ENCODE measurements at places on chromosomes 7 and 10.

GRCh38 chr7:78703391-78703790, 750.1 kb downstream of the MAGI2 start:
- DNase-seq = no peak

DNA sequence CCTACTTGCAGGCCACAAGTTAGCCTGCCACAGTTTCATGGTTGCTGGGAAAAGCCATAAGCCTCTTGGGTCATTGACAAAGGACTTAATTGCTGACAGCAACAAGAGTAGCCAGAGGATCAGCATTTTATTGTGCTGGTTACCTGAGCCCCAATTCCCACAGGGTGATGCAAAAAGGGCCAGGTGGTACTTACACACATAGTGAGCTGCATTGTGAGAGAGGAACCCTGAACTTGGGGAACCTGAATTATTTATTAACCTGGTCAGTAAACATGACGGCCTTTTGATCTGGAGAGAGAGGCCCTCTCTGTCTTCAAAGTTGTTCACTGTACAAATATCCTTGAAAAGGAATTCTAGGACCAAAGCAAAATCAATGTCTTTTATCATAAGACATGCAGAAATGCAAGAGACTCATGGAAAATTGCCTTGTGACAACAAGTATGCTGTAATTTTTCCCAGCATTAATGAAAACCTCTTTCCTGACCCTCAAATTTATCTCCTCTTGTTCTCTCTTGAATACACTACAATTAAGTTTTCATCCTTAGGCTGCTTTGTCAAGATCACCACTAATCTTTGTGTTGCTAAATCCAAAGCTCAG, 102.9 kb upstream of the PHYHIPL start:
- no peak for DNase-seq

- no peak for DNase-seq
These were observed 60.2 kb downstream of the LRRC18 start for GRCh38 chr10:48879451-48879850.

- no peak for DNase-seq
These were observed 63.6 kb upstream of the BMPER start for GRCh38 chr7:33841705-33842129.

DNA sequence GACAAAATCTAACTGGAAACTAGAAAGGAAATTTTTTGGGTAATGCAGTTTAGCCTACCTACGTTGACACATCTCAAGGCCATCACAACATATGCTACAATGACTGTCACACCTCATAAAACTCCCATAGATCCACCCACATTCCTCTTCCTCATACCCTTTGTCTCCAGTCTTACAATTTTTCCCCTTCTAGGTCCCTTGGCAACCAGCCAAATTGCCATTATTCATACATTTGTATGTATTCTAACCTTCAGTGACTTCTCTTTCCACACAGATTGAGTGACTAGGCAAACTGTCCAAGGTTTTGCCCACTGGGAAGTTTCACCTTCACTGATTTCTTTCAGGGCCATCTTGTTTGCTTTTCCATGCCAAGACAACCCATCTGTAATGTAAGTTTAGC, 100.5 kb upstream of the TPK1 start:
- DNase-seq = no peak

DNA sequence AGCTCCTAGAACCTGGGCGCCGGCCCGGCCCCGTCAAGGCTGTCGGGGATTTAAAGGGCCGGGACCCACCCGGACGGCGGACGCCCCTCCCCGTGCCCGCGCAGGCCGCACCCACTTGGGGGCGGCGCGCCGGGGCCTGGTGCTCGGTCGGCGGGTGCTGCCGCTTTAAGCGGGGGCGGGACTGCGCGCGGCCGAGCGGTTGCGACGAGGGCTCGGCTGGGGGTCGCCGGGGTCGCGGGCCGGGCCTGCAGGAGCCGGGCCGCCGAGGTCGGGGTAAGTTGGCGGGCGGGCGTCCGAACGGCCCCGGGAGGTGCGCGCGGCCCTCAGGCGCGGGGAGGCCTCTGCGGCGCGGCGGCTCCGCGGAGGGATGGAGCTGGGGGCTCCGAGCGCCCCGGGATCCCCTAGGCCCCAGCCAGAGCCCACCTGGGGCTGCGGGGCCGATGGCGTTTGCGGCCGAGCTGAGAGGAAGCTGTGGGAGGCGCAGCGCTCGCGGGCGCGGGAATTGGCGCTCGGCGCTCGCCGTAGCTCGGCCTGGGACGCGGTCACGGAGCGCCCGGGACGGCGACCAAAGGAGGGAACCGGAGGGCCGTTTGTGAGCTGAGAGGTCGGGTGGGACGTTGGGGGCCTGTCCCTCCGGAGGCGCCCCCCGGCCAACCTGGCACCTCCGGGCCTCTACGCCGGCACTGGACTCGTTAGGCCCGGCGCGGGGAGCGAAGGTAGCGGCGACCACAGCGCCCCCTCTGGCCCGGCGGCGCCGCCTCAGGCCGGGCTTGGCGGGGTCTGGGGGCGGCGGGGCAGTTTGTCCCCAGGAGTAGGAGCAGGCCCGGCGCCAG, at the start of gene TRRAP:
TSS of gene TRRAP (plus strand) at position 168 of the 833 bp plus-strand sequence. CDS start 2,619 bp downstream, outside the sequence.
- peak; percentile 61 for DNase-seq

DNA sequence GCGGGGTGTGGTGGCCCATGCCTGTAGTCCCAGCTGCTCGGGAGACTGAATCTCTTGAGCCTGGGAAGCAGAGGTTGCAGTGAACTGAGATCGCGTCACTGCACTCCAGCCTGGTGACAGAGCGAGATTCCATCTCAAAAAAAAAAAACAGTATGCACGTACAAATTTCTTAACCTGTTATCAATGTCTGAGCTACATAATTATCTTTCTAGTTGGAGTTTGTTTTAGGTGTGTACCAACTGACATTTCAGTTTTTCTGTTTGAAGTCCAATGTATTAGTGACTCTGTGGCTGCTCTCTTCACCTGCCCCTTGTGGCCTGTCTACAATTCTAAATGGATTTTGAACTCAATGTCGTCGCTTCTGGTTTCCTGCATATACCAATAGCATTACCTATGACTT, 40.3 kb downstream of the CD36 start:
- no peak for DNase-seq

GRCh38 chr10:43045631-43046287, 31.1 kb upstream of the RET start:
- no peak for DNase-seq

GRCh38 chr7:36667007-36667745, 57.1 kb downstream of the AOAH start:
- DNase-seq = no peak

- DNase-seq = no peak
These were observed 370.2 kb downstream of the NRG3 start for GRCh38 chr10:82245157-82245556.

GRCh38 chr10:102436312-102436711, 3.9 kb upstream of the CUEDC2 start:
- no peak for DNase-seq

DNA sequence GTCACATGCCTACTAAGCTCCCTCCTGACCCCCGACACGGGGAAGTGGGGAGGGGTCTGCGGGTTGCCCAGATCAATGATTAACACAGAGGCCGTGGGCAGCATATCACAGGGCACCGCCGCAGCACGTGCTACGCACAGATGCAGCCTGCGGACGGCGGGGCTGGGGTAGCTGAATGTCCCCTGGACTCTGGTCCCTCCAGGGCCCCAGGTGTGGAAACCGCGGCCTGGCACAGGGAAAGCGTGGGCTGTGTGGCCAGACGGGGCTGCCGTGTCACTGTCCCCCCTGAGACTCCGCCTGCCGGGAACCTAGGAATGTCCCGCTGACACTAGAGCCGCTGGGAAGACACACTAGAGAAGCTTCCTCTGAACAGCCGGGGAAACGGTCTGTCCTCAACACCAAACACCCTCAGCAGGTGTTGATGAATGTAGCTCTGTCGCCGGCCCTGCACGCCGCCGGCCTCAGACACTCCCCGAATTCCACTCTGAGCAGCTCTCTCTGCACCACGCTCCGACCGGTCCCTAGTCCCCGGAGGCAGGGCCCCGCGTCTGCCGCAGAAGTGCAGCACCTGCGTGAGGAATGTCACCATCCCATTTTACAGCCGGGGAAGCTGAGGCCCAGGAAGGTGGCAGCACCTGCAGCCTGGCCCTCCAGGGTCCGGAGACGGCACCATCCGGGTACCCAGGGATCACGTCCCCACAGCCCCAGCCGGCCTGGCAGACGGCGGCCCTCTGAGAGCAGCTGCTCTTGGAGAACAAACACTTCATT, 33.4 kb upstream of the PDGFA start:
- no peak for DNase-seq

DNA sequence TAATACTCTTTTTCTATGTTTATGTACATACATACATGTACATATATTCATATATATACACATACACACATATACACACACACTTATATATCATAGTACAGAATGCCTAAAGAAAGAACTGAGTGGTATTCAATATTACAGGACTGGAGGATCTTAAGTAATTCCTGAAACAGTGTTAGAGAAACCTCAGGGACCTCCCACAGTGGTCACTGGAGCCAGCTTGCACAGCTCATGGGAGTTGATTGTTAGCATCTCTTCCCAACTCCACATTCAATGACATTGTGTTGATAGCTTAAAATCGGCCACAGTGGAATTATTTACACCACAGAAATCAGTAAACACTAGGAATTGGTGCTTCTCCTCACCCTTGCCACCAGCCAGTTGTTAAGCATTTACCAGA, 6.0 kb downstream of the LRRC17 start:
- no peak for DNase-seq

GRCh38 chr10:118545381-118545780, 50.1 kb downstream of the PRLHR start:
- no peak for DNase-seq

DNA sequence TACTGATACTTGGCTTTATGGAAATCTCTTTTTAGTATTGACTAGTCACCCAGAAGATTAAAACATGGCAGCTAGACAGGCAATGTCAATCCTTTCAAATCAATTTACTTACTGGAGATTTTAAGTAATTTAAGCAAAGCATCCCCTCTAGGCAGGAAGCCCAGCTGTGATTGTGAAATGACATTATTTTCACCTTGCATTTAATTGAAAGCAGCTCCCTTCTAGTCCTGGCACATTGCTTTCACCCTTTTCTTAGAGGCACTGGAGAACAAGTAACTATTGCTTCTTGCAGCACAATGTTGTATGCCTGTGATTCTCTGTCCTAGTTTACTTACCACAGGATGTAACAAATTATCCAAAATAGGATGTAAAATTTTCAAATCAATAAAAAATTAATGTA, 13.3 kb downstream of the ST7 start:
- no peak for DNase-seq

- DNase-seq = no peak
These were observed 394.2 kb downstream of the LRMDA start for GRCh38 chr10:75825661-75826060.

GRCh38 chr7:24152877-24153472, 131.0 kb upstream of the NPY start:
- DNase-seq = no peak

DNA sequence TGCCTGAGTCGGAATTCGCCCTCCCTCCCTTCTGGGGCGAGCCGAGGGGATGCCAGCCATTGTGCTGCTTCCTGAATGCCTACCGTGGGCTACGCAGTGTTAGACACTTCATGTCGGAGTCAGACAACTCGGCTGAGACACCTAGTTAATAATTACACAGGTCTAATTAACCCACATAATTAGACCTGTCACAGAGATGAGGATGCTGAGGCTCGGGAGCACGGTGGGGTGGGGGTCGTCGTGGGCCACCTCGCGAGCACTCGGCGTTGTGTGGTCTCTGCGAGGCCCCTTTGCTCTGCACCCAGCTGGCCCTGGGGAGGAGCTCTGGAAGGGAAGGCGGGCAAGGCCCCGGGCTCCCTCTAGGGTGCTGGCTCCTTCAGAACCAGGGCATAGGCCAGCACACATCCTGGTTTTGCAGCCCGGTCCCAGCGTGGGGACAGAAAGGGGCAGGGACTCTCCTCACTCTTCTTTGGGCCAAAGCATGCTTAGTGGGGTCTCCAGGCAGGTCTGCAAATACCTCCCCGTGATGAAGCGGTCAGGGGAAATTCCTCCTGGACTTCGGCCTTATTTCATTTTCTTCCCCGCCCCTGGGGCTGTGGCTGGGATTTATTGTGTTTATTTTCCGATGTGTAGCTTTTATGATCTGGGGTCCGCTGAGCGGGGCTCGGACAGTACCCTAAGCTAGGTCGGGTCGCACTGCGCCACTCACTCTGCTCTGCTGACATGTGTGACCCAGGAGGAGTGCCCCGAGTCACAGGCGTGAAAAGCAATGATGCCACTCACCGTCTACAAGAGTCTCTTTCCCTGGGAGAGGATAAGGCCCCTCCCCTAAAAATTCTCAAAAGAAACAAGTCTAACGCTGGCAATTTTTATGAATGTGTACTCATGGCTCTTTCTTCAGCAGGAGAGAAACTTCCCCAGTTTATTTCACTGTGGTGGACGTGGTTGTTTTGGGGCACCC, 4.9 kb upstream of the FOXL3 start:
- DNase-seq = no peak

GRCh38 chr7:36962367-36962766, 238.1 kb upstream of the AOAH start:
- DNase-seq = no peak

DNA sequence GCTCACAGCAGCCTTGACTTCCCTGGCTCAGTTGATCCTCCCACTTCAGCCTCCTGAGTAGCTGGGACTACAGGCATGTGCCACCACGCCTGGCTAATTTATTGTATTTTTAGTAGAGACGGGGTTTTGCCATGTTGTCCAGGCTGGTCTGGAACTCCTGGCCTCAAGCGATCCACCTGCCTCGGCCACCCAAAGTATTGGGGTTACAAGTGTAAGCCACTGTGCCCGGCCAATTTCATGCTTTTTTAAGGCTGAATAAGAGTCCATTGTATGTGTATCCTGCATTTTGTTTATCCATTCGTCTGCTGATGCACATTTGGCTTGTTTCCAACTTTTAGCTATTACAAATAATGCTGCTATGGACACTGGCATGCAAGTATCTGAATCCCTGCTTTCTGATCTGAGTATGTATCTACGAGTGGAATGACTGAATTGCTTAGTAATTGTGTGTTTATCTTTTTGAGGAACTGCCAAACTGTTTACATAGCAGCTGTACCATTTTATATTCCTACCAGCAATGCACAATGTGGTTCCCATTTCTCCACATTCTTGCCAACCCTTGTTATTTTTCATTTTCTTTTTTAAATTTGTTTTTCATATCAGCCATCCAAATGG, 37.3 kb upstream of the TPST1 start:
- no peak for DNase-seq

DNA sequence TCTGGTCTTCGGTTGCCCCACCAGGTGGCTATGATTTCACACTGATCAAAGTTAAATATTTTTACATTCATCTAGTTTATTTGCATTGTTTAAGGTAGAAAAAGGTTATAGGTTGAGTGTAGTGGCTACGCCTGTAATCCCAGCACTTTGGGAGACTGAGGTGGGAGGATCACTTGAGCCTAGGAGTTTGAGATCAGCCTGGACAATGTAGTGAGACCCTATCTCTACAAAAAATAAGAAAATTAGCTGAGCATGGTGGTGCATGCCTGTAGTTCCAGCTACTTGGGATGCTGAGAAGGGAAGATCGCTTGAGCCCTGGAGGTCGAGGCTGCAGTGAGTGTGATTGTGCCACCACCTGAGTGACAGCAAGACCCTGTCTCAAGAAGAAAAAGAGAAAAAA, 3.8 kb downstream of the CCM2 start:
- no peak for DNase-seq

- DNase-seq = no peak
These were observed 299.4 kb downstream of the SNX13 start for GRCh38 chr7:17640730-17641377.

- DNase-seq = no peak
These were observed 66.5 kb downstream of the SHH start for GRCh38 chr7:155745737-155746136.
